ENCODE measurements at places on chromosomes 4 and X.

GRCh38 chr4:102935716-102936115 lies 66.9 kb downstream of the CISD2 start:
- no peak for DNase-seq

DNA sequence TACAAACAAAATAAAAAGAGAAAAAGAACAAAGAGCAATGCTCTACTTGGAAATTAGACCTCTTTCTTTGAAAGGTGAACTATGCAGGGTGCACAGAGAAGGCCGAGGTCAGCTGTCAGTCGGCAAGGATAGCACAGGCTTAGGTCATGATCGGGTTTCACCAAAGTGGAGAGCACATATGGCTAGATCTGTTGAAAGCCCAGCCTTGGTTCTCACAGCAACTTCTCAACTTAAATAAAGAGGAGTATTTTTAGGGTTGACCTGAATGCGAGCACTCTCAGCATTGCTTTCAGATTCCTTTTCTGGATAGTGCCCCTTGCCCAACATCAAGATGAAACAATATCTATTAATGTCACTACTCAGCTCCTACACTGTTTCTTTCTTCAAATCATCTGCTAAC lies 122.9 kb upstream of the GPC4 start:
- no peak for DNase-seq

GRCh38 chr4:93731456-93731855 lies 97.1 kb upstream of the ATOH1 start:
- peak; percentile 67 for DNase-seq

DNA sequence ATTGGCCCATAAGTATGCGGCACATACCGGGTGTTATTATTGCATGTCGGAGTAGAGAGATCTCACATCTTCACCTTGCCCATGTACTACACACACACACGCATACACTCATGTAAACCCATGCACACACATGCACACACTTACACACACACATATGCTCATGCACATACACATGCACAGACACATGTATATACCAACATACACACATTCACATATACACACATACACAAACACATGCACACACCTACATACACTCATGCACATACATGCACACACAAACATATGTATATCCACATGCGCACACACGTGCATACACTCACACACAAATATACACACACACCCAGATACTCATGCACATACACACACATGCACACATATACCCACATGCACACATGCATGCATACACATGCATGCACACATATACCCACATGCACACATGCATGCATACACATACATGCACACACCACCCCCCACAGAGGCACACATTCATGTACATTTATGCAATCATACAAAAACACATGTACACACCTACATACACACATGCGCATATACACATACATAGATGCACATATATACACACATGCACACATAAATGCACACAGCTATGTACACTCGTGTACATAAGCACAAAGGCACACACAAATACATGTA lies 11.2 kb downstream of the CYP4V2 start:
- DNase-seq, result no peak

DNA sequence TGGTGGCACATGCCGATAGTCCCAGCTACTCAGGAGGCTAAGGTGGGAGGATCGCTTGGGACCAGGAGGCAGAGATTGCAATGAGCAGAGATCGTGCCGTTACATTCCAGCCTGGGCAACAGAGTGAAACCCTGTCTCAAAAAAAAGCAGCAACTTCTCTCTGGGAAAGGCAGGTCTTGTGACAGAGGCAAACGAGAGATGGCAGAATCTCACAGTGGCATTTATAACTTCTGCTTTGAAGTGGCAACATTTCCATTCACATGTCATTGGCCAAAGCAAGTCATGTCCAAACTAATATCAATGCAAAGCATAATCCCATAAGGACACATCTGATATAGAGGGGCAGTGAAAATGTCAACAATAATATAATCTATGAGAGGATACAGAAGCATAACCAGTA lies 79.8 kb downstream of the PPEF2 start:
- DNase-seq, result no peak

- no peak for DNase-seq
Observed at GRCh38 chr4:3405176-3405575, 36.6 kb upstream of the HGFAC start.

DNA sequence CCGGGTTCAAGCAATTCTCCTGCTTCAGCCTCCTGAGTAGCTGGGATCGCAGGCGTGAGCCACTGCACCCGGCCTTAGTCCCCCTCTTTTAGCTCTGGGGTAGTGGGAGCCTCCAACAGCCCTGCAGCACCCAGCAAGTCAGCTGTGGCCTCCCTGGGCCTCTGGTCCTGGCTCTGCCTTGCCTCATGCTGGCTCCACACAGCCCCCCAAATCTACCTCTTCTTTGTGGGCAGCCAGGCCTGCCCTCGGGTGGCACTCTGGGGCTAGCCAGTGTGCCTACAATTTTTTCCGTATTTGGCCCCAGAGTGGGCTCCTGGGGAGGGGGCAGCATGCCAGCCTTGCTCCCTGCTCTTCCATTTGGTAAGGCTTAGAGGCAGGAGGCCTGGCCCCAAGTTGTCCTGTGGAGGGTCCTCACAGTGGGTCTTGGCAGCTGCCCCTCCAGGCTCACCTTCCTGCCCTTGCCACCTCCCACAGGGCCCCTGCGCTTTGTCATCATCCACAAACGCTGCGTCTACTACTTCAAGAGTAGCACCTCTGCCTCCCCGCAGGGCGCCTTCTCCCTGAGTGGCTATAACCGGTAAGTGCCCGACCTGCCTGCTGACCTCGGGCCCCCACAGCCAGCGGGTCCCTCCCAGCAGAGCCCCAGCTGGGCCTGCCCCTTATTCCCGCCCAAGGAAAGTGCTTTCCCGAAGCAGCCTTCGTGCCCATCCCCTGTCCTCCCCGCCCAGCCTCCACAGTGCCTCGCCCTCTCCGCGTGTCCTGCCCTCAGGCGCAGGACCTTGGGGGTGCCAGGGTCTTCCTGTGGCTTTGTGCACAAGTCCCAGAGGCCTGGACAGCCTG lies 21.0 kb upstream of the ADD1 start:
- DNase-seq, result no peak

DNA sequence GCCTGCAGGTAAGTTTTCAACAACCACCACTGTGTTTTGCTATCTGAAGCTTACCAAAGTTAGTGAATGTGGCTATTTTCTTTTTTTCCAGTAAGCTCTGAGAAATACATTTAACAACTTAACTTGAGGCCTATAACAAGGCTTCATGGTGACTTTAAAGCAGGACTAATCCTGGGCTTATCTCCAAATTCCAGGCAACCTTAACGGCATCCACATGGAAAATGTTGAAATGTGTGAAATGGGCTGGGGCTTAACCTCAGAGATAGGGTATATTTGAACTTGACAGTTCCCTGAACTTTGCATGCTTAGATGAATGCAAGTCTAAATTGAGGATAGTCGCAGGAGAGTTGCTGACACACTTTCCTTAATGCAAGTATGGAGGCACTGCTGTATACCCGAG lies 539.2 kb downstream of the GALNTL6 start:
- peak; percentile 2 for DNase-seq

- peak; percentile 0 for DNase-seq
Observed at GRCh38 chrX:68299898-68300297, 133.4 kb downstream of the OPHN1 start.

GRCh38 chr4:94766856-94767255 lies 9.1 kb downstream of the BMPR1B start:
- peak; percentile 67 for DNase-seq

GRCh38 chr4:16293210-16293838 lies 67.1 kb upstream of the TAPT1 start:
- no peak for DNase-seq

DNA sequence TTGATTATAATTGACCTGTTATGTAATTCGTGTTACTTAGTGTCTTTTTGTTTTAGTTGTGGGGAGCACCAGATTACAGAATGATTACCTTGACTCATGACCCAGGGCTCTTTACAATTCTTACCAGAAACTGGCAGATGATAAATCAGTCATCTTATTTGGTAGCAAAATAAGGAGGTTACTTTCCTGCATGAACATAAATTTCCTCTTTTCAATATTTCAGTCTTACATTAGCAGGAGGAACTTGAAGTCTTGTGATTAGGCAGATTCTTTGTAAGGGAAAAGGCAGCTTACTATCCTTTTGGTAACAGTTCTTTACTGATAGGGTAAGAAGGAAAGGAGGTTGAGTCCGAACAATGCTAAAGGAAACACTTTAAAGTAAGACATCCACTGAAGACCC lies 26.0 kb upstream of the SLC25A5 start:
- DNase-seq, result no peak

DNA sequence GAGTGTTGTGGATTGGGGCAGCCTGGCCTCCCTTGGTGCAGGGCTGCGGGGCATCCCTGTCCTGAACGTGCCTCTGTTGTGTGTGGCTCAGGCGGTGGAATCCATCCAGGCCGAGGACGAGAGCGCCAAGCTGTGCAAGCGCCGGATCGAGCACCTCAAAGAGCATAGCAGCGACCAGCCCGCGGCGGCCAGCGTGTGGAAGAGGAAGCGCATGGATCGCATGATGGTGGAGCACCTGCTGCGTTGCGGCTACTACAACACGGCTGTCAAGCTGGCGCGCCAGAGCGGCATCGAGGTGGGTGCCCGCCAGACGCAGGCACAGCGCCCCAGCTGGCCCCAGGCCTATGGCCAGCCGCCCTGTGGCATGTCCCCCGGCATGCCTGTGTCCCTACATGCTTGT lies 25.6 kb downstream of the MAEA start:
- no peak for DNase-seq

DNA sequence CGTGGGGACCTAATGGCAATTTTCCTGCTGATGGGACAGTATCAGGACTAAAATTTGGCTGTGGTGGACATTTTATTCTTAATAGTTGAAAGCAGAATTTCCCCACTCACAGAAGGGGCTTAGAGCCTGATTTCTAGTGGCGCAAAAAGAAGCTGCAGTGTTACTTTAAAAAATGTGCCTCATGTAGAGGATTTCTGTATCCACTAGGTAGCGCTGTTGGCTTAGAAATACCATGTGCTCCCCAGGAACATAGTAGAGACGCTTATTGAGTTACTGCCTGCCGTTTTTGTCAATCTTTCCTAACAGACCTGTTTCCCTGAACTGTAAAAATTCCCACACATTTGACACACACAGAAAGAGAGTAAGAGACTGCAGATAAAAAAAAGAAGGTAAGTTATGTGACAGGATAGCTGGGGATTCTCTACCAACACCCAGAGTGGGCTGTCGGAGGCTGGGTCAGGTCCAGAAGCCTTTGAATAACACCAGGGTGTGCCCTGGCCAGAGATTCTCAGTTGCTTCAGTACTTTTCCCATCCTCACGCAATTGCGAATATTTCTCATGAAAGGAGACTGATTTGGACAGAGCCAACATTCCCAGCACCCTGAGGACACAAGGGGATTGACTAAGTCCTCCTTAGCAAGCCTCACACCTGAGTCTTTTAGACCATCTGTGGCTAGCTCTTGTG lies 88.4 kb downstream of the ZXDA start:
- peak; percentile 15 for DNase-seq

DNA sequence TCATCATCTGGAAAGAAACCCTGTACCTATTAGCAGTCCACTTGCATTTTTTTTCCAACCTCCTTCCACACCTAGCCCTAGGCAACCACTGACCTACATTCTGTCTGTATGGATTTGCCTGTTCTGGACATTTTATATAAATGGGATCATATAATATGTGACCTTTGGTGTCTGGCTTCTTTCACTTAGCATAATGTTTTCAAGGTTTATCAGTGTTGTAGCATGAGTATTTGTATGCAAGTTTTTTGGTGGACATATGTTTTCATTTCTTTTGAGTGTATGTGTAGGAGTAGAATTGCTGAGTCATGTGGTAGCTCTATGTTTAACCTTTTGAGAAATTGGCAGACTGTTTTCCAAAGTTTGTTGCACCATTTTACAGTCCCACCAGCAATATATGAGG lies 198.6 kb downstream of the CEP135 start:
- peak; percentile 31 for DNase-seq

DNA sequence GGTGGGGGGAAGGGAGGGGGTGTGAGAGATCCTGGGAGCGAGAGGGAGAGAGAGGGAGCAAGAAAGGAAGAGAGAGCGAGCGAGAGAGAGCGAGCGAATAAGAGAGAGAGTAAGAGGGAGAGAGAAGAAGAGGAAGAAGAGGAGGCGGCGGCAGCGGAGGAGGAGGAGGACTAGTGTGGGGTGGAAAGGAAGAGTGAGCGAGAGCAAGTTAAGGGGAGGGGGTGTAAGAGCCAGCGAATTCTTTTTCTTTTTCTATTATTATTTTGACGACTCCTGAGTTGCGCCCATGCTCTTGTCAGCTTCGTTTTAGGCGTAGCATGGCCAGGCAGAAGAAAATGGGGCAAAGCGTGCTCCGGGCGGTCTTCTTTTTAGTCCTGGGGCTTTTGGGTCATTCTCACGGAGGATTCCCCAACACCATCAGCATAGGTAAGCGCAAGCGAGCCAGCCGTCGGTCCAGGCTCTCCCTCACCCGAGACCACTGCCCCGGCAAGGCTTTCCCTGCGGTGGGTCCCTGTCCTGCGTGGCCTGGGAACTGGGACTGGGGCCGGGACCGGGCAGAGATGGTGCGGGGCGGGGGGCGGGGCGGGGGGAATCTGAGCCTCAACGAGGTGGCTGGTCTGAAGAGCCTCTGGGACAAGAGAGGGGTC lies at the start of gene GRIA3:
Gene GRIA3 (plus strand): TSS at position 60 of the 647 bp plus-strand sequence. CDS start 258 bp downstream, at position 318.
- peak; percentile 73 for DNase-seq

DNA sequence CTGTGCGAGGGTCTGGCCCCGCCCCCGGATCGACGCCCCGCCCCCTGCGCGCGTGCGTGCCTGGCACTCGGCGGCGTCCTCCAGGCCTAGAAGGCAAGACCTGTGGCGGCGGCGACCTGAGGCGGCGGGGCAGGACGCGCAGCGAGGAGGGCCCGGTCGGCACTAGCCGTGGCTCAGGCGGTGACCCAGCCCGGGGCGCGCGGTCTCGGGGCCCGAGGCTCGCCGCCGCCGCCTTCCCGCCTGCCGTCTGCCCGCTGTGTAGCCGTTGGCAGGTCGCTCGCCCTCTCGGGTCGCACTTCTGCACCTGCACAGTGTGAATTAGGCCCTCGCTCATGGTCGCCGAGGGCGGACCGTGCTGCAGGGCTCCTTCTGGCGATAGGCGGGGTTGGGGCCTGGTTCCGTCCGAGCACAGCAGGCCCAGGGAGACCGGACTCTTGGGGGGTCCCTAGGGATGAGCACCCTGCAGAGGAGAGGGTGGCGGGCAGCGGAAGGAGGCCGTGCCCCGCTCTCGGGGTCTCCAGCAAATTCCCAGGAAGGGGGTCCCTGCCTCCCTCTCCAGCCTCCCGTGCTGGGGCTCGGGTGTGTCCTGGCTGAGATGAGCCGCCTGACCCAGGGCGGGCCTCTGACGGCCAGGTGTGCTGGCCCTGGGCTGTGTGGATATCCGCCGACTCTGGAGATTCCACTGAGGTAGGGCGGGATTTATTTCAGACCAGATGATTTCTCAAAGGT lies 557 bp upstream of the FAM53A start:
- no peak for DNase-seq

DNA sequence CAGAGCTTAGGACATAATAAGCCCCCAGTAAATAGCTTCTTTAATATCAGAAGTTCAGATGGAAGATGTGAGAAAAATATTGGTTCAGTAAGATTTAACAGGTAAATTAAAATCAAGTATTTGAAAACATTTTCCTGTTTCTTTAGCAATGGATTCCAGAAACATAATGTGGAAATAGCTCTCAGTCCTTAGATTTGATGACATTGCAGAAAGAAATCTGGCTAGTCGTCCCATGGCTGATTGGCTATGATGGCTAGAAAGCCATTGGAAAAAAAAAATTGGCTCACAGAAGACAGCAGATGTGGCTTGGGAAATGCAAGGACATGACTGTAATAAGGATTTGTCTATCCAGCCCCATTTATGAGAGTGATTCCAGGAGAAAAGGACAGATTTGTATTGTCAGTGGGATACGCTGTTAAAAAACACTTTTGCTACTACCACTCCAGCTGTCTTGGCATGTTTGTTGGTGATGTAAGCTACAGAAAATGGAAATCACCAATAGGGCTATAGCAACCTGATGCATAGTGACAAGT lies 78.3 kb downstream of the AR start:
- DNase-seq, result no peak

Measured in fibroblast of skin of right biceps (primary cell).